ENCODE measurements at places on chromosomes 13 and 19.

DNA sequence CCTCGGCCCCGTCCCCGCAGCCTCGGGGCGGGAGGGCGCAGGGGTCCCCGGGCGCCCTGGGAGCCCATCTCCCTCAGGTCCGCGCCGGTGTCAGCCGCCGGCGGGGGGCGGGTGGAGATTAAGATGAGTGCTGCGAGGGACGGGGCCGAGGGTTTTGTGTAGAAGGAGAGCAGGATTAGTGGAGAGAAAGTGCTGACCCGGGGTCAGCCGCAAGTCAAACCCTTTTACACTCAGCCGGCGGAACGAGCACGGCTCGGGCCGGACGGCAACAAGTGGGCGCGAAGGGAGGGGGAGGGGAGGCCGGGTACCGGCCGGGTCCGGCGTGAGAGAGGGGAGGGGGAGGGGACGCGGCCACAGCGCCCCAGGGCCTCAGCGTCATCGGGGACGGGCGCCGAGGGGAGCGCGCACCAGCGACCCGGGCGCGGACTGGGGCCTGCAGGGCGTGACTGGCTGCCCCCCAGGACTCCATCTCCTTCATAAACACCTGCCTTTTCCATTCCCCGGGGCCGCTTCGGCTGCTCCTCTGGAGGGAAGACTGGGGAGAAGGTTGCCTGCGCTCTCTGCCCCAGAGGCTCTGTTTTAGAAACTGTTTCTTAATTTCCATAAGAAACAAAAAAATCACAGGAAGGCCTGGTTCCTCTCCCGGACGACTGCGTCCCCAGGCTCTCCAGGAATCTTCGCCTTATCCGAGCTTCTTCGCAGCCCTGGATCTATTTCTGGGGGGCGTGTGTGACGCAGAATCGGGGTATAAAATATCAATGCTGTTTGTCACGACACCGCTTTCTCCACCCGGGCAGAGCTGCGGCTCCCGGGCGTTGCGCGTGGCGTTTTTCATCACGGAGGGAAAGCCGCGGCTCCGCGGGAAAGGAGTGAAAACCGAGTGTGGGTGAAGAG lies 6.5 kb downstream of the SOX1 start:
- DNase-seq: no peak

DNA sequence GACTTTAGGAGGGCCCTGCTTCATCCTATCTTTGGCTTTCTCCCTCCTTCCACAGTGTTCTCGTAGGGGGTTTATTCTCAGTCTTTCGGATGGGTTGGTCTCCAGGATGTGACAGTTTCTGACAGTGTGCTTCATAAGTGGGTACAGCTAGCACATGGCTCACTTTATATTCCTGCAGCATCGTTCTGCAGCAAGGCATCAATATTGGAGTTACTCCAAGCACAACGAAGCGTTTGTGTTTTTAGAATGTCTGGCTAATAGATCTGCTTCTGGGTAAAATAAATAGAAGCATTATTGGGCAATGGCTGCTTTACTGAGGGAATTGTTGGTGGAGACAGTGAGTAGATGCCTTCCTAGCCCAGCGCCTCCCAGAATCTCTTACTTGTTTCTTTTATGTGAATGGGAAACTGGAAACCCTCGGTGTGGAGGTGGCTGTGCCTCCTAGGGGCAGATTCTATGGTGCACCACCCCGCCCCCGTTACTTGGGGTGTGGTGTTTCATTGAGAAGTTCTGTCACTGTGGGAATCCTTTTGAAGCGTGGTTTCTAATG lies 2.0 kb downstream of the FARP1 start:
- DNase-seq: peak; percentile 42

DNA sequence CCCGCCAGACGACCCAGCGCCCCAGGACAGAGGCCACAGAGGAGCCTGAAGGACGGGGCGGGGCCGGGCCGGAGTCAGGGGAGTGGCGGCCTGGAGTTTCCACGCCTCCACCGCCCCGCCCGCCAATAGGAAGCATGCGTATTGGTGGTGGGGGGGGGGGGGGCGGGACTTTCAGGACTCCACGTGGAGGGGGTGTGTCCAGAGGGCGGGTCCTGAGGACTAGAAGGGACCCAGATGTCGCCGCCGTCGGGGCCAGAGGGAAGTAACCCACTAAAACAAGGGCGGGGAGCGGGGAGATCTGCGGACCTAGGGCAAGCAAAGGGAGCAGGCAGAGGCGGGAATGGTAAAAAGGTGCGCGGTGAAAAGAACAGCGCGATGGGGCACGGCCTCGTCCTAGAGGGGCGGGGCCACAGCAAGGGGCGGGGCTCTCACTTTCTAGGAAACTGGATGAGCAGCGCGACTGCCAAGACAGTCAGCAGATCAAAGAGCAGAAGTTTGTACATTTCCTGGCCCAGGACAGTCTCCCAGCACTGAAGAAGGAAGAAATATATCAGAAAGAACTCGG lies 2.8 kb upstream of the LENG1 start:
- no peak for DNase-seq

DNA sequence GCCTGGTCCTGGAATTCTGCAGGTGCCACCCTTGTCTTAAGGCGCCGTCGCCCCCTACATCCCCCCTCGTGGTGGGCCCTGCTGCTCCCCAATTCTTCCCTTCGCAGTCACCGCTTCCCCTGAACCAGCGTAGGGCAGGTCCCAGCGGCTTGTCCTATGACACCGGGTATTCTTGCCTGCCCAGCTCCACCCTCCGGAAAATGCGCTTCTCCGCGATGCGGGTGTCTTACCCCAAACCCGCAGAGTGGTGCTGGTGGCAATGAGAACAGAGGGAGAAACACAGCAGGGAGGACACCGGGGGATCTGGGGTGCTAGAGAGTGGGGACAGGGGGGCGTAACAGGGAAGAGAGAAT lies 9.0 kb downstream of the ZNF808 start:
- no peak for DNase-seq

- no peak for DNase-seq
Measured at GRCh38 chr13:33372251-33372919, 86.8 kb upstream of the STARD13 start.

DNA sequence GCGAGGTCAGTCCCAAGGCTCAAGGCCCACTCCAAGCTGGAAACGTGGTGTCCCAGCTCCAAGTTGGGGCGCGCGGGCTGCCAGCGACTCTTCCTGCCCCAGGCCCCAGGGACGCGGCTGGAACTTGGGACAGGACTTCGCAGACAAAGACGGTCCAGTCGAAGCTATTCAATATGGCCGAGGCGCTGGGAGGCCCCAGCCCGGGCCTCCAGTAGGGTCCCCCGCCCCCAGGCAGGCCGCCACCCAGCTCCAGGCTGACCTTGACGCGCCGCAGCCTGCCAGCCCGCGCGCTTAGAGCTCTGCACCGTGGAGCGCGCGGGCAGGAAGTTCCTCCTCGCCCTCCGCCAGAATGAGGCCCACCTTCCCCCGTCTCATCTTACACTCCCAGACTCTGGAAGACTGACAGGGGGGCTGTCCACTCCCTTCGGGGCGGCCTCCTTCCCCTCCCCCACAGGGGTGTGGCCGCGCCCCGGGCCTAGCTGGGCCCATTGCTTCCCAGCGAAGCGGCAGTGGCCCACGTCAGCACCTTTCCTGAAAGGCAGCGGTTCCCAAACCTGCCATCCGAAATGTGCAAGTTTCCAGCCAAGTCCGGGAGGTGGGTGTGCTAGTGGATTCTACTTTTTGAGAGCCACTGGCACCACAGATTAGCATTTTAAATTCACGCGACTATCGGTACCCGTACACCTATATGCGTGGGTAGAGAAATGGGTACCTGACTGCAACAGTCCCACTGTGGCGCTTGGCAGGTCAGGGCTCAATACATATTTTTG lies at the start of gene CCDC8:
Gene CCDC8, minus strand, starts transcription at position 303 of the 770 bp plus-strand sequence. CDS start 754 bp downstream, outside the sequence.
- no peak for DNase-seq

DNA sequence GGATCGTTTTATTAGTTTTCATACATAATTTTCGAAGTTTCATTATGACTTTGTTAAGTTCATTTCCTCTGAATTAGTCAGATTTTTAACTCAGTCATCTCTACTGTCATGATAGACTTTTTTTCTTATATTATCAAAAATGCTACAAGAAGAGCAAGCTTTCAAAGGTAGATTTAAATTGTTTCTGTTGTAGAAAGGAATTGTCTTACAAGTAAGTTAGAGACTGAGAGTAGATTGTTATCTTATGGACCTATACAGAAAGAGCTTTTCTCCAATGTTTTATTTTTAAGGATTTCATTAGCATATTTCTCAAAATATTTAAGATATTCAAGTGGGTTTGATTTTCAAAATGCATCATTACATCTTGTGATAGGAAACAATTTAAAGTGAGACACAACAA lies 2.7 kb downstream of the MAB21L1 start:
- DNase-seq: no peak

- DNase-seq: no peak
Measured at GRCh38 chr19:5339198-5339949, 1.2 kb downstream of the PTPRS start.

DNA sequence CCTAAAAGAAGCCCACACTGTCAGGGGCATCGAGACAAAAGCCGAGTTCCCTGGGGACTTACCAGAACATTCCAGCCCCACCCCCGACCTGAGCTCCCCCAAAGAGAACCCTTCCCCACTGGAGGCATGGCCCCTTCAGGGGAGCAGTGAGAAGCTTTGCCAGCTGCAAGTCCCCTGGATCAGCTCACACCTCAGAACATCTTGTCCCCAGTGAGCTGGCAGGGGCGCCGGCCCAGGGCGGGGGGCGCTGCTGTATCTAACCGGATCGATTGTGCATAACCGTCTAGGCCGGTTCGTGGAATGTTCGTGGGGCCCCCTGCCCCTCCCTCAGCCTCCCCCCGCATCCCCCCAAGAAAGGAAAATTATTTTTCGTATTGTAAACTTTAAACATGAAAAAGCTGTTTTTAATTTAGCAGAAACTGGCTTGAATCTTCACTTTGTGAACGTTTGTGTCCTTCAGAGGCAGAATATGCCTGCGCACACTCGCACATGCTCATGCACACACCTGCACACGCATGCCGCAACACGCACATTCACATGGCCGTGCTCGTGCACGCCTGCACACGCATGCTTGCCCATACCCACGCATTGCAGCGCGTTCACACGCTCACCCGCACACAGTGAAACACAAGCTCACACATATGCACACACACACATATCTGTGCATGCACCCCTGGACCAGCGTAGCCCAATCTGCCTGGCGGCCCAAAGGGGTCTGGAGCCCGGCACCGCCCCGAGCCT lies 12.0 kb upstream of the CRTC1 start:
- no peak for DNase-seq

- DNase-seq: no peak
Measured at GRCh38 chr19:38862321-38863059, 12.7 kb upstream of the HNRNPL start.

DNA sequence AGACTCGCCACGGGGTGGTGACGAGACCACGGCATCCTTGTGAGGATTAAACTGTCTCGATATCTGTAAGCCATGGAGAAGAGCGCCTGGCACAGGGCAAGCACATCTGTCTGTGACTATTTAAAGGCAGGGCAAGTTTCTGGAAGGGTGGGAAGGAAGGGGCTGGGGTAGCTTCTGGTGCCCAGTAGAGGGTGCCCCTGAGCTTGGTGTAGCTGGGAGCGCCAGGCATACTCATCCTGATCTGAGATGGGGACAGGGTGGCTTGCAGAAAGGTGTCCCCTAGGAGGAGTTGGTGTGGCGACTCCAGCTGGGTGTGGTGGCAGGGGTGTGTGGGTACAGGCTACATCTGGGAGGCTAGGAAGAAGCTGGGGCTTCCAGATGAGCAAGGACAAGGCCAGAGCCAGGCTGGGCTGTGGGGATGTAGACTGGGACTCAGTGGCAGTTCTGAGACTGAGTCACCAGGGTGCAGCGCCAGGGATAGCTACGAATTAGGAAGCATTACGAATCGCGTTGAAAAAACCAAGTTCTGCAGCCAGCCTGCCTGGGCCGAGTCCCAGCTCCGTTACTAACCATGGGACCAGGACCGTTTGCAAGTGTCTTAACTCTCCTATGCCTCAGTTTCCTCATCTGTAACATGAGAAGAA lies 23.1 kb upstream of the ASPDH start:
- no peak for DNase-seq

- no peak for DNase-seq
Measured at GRCh38 chr13:51818781-51819511, 15.0 kb upstream of the DHRS12 start.

- peak; percentile 70 for DNase-seq
Measured at GRCh38 chr19:1315470-1316166, 29.9 kb downstream of the EFNA2 start.

- DNase-seq: no peak
Measured at GRCh38 chr19:873084-873483, 13.6 kb downstream of the CFD start.
